A172 (cell line): ENCODE measurements at places on chromosomes 7 and 10.

DNA sequence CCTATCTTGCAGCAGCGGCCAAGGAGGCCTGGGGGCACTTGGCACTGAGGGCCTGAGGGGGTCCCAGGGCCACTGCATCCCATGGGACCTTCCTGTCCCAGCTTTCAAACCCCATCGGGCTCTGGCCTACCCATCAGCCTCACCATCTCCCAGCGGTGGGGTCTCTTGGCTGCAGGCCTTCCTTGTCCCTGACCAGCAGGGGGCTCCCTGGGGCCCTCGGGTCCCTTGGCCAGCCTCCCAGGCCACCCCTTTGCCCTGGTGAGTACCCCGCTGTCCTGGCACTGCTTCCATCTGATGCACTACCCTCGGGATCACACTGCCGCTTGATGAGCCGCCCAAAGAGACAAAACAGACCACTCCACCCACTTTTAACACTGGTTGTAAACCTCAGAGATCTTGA is 43.5 kb downstream of the YKT6 start:
- no peak for DNase-seq

DNA sequence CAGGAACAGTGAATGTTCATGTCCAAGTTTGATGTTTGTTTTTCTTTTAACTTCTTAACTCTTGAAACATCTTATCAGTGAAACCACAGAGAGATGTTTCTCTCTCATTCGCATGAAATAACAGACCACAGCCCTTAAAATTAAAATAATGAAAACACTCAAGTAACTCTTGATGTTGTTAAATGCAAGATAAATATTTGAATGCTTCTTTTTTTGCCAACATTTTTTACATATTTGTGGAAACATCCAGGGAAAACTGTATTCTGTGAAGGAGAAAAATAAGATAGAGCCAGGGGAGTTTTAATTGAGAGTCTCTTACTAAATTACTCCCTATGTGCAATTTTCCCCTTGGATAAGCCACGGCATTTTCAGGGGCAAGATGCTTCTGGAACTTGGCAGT is 361.8 kb upstream of the MGMT start:
- no peak for DNase-seq

GRCh38 chr10:508726-509125 is 180.7 kb downstream of the DIP2C start:
- no peak for DNase-seq

DNA sequence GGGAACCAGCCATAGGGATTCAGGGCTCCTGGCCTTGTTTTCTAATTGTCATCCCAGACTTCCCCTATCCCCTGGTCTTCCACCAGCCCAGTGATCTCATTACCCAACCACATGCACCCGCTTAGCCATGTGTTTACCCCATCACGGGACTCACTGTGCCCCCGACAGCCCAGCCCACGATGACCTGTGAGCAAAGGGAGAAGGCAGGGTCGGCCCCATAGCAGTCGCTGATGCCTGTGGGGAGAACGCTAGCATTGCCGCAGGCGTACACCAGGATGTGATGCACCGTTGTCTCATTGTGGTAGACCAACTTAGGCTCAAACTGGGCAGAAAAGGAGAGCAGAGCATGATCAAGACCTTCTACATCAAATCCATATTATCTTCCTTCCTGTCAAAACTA is 14.0 kb downstream of the PRSS58 start:
- DNase-seq: no peak

DNA sequence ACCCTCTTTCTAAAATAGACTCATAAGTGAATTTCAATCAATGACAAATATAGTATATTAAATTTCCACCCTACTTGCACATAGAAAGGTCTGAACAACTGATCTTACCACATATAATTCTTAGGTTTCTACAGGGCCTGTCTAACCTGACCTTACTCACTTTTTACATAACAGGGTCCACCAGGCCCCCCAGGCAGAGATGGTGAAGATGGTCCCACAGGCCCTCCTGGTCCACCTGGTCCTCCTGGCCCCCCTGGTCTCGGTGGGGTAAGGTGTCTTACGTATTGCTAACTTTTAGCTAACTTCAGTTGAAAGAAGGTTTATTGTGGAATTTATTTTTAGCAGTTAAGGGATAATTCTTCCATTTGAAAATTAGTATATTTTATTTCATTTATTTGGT is 5.3 kb downstream of the COL1A2 start:
- DNase-seq: no peak

- DNase-seq: peak; percentile 81
Observed at GRCh38 chr10:122780391-122780790, 65.3 kb downstream of the CUZD1 start.

DNA sequence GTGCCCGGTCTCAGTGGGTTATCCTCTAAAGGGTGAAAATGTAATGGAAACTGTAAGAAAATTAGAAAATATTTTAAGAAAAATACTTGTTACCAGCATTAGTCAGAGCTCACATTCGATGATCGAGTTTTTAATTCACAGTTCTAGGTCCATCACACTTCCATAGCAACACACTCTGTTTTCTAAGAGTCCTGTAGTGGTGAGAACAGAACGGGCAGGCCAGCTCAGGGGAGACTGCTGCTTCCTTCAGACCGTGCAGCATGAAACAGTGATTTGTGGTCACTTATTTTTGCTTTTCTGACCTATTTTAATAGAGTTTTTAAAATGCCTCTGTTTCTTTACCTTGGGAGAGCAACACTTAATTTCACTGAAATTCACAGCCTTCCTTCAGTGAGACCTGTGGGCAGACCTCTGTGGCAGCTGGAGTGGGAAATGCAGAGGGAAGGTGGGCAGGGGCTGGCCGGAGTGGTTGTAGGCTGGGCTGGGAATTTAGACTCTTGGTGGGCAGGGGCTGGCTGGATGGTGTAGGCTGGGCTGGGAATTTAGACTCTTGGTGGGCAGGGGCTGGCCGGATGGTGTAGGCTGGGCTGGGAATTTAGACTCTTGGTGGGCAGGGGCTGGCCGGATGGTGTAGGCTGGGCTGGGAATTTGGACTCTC is 1.5 kb downstream of the SUN1 start:
- no peak for DNase-seq

GRCh38 chr7:76430211-76430610 is 5.5 kb downstream of the ZP3 start:
- no peak for DNase-seq

DNA sequence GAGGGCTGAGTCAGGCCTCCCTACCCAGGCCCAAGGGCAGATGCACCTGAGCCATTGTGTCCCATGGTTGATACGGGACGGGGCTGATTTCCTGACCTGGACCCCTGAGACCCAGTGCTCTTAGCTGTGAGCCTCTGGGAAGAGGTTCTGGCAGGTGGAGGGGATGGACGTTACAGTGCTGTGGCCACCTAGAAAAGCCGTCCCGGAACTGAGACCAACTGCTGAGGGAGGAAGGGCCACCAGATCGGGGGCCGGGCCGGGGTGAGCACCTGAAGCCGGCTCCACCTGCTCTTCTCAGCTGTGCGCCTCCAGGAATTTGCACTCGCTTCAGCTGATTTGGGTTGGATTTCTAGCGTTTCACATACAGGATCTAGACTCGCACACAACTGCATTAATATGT is 35.4 kb downstream of the CHST12 start:
- DNase-seq: no peak

DNA sequence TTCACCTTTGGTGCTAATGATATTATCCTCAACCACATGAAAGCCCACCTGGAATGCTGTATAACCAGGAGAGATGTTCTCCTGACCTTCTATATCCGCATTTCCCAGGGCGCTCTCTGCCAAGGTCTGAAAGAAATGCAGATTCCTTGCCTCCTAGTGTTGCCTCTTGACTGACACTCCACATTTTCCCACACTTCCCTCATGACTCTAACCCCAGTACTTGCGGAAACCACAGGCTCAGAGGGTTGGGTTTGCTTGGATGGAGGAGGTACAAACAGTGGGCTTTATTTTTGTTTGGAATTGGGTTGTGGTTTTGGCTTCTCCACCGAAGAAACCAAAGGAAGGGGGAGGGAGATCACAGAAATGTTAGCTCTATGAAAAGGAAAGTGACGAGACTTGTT is 222.9 kb upstream of the CELF2 start:
- no peak for DNase-seq

GRCh38 chr7:48305661-48306060 is 134.4 kb downstream of the ABCA13 start:
- DNase-seq: no peak

DNA sequence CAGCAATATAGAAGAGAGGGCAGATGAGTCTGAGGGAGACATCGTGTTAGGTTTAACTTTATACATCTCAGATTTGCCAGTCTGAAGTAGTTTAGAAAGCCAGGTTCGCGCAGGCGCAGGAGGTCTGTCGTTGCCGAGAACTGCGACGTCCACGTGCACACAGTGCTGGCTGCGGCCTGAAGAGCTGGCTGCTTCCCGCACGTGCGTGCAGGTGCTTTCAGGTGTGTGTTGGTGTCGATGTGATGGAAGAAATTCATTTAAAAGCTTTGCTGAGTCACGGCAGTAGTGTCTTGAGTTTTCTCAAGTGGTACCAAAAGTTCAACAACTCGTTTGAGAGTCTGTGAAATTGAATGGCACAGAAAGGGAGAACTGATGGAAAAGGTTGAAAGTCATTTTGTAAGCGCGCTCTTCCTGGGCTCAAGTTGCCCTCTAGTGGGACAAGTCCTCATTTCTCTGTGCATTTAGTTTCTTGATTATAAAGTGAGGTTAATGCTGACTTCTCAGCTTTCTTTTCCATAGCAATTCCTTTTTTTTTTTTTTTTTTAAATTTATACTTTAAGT is 18.6 kb downstream of the WDR37 start:
- peak; percentile 11 for DNase-seq
